Right atrium auricular region (tissue), 2 donors: ENCODE measurements at places on chromosomes 2 and 18. TPM values are rescaled to one million over a fixed set of nuclear protein-coding genes. Genes with fewer than 3 reads are reported as not detected.

DNA sequence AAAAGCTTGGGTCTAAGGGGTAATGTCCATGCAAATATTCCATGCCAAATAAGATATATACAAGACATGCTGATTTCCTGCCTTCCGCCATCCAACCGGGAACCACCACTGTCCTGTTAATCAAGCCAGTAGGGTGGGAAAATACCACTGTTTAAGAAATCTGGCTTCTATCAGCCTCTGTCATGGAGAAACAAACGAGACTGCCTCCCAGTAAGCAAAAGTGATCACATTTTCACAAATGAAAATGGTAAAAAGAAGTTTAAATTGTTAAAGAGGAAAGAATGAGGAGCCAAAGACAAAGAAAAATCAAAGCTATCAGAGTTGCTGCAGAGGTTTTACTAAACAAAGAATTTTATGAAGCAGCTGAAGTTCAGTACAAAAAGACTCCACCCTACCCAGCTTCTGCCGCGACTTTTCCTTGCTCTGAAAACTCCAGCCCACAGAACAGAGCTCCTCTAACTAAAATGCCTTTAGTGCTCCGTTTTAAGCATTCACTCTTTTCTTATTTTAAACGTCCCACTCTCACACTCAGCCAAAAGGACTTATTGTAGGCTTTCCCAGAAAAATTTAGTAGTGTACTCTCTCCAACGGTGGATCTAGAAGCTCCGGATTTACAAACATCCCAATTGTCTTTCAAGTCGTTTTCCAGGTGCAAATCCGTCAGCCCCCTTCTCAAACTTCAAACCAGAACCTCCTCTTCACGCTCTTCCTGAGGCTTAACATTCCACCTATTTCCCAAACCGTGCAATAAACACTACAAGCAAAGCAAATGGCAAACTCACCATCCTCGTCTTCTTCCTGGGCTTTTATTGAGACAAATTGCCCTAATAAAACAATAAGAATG, 613 bp downstream of the COL5A2 start:
- DNase-seq, result no peak

DNA sequence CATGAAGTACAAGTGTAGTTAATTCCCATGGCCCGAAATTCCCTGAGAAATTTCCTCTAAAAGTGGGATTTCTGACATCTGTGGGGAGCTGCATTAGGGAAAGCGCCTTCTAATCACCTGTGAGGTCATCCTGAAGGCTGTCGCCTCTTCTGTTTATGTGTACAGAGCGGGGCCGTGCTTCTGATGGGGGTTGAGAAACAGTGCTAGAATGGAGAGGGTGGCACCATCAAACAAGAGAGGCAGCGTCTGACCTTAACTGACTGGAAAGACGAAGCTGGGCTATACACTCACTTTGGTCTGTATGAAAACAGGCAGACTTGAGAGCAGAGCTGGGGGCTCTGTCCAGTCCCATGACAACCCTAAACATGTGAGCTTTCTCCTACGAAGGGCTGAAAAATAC, 44.2 kb upstream of the DNMT3A start:
- DNase-seq, result no peak

GRCh38 chr2:113061896-113062770, 3.1 kb downstream of the IL36RN start:
- DNase-seq, result peak; percentile 30

DNA sequence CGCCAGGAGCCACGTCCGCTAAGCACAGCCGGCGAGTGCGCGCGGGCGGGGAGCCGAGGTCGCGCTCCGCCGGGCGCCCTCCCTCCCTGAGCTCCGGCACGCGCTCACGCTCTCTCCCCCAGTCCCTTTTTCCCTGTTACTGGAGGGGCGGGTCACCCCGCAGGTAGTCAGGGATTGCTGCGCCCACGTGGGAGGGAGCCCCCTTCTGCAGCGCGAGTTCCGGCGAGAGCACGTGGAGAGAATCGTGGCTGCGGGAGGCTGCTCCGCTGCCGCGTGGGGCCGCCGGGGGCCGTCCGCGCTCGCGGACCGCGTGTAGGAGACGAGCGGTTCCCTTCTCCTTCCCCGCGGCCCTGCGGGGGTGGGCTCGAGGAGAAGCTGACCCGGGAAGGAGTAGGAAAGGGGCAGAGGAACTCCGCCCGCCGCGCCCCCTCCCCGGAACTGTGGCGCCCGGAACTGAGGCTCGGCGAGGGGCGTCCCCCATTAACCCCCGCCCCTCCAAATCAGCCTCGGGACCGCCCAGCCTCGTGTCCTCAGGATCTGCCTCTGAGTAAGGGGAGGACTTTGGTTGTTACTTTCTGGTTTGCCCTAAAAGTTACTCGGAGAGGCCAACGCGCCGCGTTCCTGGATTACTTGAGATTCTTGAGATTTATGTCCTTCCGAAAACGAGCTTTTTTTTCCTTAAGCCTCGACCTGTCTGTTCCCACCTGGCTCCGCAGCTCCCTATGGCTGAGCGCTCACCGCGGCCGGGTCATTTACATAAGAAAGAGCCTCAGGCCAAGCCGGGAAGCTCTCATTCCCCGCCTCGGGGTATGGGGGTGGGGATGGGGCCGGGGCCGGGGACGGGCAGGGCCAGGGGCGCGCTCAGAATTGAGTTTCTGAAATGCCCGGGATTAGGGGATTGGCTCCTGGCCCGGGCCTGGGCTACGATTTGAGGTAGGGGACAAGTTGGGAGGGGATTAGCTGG, 1.1 kb downstream of the HK2 start:
- DNase-seq, result peak; percentile 61

CHRND gene
- total RNA-seq, result not detected

SLC16A14 gene
- total RNA-seq, result 3.4 TPM

LHCGR gene
- not detected for total RNA-seq

LNPK gene
- 14.8 TPM for total RNA-seq
